Esophagus squamous epithelium (tissue), 5 donors: ENCODE measurements at places on chromosomes 6 and 20.

- DNase-seq: no peak
Measured at GRCh38 chr20:15976047-15976736, 597.1 kb downstream of the KIF16B start.

DNA sequence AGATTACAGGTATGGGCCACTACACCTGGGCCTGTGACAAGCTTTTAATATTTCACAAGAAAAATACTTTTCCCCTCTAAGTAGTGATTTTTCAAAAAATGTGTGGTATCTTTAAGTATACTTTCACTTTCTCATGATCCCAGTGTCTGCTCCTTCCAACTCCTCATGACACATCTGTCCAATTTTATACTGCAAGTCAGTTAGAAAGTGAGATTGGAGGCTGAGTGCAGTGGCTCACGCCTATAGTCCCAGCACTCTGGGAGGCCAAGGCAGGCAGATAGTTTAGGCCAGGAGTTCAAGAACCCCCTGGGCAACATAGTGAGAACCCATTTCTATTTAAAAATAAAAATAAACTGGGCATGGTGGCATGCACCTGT, 20.2 kb downstream of the PIM1 start:
- DNase-seq: no peak

DNA sequence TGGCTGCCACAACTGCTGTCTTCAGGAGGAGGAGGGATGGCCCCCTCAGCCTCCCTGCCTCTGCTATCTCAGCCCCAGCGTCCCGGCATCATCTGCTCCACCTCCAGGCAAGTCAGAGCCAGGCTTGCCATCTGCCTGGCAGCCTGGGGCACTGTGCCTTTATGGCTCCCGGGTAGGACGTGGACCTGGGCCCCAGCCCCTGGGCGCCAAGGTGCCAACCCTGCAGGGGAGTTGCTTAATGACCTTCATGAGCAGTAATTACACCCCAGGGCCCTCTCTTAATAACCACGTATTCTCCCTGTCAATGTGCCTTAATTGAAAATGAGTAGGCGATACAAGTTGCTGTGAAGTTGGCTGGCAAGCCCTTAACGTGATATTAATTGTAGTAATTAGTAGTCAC, 122.1 kb upstream of the MLN start:
- DNase-seq: no peak

GRCh38 chr20:24462460-24463010, 6.9 kb upstream of the SYNDIG1 start:
- DNase-seq: no peak

GRCh38 chr6:111522393-111523020, 39.5 kb upstream of the REV3L start:
- no peak for DNase-seq

GRCh38 chr6:149137594-149137993, 179.9 kb upstream of the TAB2 start:
- DNase-seq: no peak

DNA sequence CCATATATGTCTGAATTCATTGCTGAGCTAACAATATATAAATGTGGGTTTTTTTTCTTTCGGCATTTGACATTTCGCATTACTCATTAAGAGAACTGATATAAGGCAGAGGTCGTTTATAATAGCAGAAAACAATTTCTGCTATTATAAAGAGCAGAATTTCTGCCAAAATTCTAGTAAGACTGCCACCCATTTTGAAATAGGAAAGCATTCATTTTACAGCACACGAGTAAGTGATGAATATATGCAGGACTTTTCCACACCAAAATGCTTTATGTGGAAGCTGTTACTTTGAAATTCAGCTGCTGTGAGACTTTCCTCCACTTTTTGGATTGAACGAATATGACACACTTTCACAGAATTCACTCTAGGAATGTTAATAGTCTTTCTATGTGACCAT, 610.9 kb upstream of the MAN1A1 start:
- no peak for DNase-seq

DNA sequence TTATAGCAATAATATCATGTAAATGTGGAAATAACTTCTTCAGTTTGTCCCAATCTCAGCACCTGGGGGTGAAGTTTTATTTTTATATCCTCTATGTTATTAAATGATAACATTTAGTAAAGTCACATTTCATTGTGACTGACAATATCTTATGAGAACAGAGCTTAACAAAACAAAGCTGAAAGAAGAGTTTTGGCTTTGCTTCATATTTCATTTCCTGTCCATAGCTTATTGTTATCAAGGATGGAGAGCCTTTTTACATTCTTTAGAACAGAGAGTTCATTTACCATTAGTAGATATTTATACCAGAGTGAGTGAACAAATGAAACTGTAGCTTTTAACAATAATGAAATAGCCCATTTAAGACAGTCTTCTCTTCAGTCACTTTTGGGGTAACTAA, 231.9 kb upstream of the SGK1 start:
- DNase-seq: no peak

DNA sequence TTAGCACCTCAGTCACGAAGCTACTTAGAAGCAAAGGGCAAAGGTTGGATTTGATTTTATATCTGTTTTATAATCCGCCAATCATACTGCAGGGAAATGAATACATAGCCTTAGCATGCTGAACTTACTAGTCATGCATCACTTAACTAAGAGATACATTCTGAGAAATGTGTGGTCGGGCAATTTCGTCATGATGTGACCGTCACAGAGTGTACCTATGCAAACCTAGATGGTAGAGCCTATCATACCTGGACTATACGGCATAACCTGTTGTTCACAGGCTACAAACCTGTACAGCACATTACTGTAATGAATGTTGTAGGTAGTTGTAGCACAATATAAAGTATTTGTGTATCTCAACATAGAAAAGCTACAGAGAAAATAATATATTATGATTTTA, 345.2 kb upstream of the RGS17 start:
- no peak for DNase-seq
